Naive thymus-derived CD4-positive, alpha-beta T cell (primary cell): ENCODE measurements at places on chromosomes 3 and 15. TPM values are rescaled to one million over a fixed set of nuclear protein-coding genes. Genes with fewer than 3 reads are reported as not detected.

The SIDT1 gene
- polyA plus RNA-seq: 19.9 TPM

The DUOX1 gene
- polyA plus RNA-seq: 1.2 TPM

The FSD2 gene
- not detected for polyA plus RNA-seq

The IMPG2 gene
- polyA plus RNA-seq: not detected

- H3K27me3 ChIP-seq: no peaks in the 10 kb centered on the region
- no peak overlapping the region for H3K27ac ChIP-seq
- no peaks in the 10 kb centered on the region for H3K4me1 ChIP-seq
- no peak for DNase-seq
Observed at GRCh38 chr15:96818861-96819260, 488.4 kb downstream of the NR2F2 start.

- DNase-seq: no peak
- H3K4me1 ChIP-seq: no peaks in the 10 kb centered on the region
- no peaks in the 10 kb centered on the region for H3K27me3 ChIP-seq
- H3K36me3 ChIP-seq: no peaks in the 10 kb centered on the region
Observed at GRCh38 chr3:109331692-109332091, 5.7 kb downstream of the DPPA4 start.

DNA sequence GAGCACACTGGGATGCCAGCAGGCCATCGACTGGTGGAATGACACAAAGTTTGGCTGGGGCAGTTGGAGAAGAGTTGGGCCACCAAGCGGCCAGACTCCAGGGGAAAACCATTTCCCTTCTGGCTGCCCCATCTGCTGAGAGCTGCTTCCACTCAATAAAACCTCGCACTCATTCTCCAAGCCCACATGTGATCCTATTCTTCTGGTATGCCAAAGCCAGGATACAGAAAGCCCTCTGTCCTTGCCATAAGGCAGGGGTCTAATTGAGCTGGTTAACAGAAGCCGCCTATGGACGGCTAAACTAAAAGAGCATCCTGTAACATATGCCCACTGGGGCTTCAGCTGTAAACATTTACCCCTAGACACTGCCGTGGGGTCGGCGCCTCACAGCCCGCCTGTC lies 55.1 kb downstream of the NKIRAS1 start:
- no peak for DNase-seq
- H3K27ac ChIP-seq: no peak overlapping the region
- peaks cover 22% of the 10 kb centered on the region for H3K4me1 ChIP-seq
- H3K27me3 ChIP-seq: no peaks in the 10 kb centered on the region
- H3K4me3 ChIP-seq: no peak overlapping the region

DNA sequence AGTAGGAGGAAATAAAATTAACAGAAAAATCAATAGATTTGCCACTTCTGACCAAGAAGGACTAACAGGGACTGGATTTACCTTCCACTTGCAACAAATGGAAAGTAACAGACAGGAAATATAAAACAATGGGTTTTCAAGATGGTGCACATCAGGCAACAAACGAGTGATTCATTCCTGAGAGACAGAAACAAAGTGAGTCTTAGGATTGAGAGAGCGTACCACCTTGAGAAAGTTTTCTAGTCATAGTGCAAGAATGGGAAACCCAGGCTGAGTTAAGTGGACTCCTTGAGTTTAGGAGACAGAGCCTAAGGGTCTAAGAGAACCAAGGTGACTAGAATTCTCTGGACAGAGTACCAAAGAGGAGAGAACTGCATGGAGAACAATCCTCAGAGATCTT lies 101.7 kb downstream of the PPP2R3A start:
- H3K36me3 ChIP-seq: no peaks in the 10 kb centered on the region
- H3K4me1 ChIP-seq: no peaks in the 10 kb centered on the region
- no peak overlapping the region for H3K27ac ChIP-seq
- no peaks in the 10 kb centered on the region for H3K27me3 ChIP-seq
- no peak overlapping the region for H3K4me3 ChIP-seq

GRCh38 chr3:144119633-144120032 lies 148.0 kb downstream of the DIPK2A start:
- H3K4me3 ChIP-seq: no peak overlapping the region
- H3K27me3 ChIP-seq: no peaks in the 10 kb centered on the region
- no peaks in the 10 kb centered on the region for H3K4me1 ChIP-seq
- DNase-seq: no peak
- no peaks in the 10 kb centered on the region for H3K36me3 ChIP-seq
